ENCODE measurements at places on chromosomes 1 and 21.

DNA sequence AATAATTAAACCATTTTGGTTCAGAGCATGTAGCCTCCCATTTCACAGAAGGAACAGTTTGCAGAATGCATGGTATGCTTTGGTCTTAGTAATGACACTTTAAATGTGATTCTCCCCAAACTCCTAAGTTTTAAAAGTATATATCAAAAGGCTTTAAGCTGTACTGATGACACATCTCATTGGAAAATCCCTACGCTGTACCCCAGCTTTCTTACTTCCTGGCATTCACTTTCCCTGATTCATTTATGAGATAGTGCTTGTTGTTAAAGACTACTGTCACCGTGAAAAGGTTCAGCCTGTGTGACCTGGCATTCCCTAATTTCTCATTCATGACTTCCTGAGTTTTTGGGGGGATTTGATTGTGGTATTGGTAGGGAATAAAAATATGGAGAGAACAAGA lies 53.4 kb downstream of the MPZL1 start:
- DNase-seq: no peak

DNA sequence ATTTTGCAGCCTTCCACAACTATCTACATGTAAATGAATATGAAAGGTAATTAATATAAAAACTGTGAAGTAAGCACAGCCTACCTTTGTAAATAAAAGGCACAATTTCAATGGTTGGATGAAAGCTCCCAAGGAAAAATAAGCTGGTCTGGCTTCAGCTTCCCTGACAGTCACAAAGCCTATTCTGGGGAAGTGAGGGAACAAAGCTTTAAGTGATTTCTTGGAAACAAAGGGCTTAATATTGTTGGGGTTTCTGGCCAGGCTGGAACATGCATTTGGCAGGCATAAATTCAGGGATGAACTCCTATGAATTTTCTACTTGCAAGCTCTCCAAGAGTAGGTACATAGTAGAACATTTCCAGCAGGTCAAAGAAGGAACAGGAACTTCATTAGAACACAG lies 17.3 kb downstream of the BCAS2 start:
- DNase-seq: no peak

DNA sequence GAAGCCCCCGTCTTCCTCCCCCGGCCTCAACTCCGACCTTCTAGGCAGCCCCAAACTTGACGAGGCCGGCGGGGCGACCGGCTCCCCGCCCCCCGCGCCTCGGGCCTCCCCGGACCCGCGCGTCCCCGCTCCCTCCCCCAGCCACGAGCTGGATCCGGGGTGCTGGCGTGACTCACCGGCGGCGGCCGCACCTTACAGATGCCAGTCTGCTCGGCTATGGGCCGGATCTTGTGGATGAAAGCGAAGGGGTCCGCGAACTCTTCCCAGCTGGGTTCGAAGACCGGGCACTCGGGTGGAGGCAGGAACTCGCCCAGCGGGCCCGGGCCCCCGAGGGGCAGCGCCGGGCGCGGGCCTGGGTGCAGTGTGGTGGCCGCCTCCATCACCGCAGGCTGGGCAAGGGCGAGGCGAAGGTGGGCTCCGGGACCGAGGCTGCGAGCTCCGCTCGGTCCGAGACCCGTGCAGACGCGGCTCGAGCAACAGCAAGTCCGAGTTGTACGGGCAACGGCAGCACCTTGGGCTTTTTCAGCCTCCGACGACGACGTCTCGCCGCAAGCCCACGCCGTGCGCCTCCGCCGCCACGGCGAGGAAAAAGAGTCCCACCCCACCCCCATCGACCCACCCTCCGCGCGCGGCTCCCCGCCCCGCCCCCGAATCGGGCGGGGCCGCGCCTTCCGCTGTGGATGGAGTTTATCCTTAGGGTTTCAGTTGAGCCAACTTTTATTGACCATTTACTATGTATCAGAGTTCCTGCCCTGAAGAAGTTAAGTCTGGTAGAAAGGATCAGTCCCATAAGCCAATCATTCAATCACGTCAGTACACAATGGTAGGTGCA lies at the start of gene KDM5B:
TSS of gene KDM5B (minus strand) at position 496 of the 832 bp plus-strand sequence. CDS start at position 380, 116 bp downstream.
- DNase-seq: peak; percentile 57

- DNase-seq: no peak
These were observed 15.6 kb upstream of the FAAP20 start for GRCh38 chr1:2210084-2210653.

DNA sequence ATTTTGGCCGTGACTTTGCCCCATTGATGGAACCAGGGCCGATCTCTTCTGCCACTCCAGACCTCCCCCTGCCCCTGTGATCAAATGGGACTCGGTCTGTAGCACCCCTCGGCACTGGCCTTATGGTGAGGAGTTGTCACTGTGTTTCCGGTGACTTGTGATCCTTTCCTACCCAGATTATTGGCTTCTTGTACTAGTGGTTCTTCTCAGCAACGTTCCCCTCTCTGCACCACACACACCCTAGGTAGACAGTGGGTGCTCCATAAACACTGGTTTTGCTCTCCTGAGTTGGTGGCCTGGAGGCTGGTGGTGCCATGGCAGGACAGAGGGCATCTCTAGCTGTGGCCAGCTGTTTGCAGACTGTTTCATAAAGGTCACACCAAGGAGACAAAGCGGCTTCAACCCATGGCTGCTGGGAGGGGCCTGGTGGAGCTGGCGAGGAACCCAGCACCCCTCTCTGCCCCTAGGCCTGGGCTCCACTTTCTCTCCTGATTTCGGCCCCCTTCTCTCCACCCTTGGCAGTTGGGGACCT lies 50.7 kb downstream of the DHRS3 start:
- no peak for DNase-seq

GRCh38 chr1:35436078-35436477 lies 121.1 kb downstream of the KIAA0319L start:
- DNase-seq: no peak

GRCh38 chr1:2311184-2312032 lies 79.9 kb downstream of the MORN1 start:
- DNase-seq: peak; percentile 30

DNA sequence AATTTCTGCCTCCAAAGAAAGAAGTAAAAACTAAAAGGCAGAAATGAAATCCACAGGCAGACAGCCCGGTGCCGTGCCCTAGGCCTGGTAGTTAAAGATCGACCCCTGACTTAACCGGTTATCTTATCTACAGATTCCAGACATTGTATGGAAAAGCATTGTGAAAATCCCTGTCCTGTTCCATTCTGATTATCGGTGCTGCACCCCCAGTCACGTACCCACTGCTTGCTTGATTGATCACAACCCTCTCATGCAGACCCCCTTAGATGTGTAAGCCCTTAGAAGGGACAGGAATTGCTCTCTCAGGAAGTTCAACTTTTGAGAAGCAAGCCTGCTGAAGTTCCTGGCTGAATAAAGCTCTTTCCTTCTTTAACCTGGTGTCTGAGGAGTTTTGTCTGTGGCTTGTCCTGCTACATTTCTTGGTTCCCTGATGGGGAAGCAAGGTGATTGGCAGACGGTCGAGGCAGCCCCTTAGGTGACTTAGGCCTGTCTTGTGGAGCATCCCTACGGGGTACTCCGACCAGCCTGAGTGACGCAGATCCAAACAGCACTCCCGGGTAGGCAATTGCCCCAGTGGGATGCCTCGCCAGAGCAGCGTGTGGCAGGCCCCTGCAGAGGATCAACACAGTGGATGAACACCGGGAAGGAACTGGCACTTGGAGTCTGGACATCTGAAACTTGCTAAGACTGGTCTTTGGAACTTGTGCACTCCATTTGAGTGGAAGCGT lies 111.2 kb upstream of the PPM1J start:
- no peak for DNase-seq

- no peak for DNase-seq
These were observed 73.2 kb upstream of the JAK1 start for GRCh38 chr1:65039508-65039907.

DNA sequence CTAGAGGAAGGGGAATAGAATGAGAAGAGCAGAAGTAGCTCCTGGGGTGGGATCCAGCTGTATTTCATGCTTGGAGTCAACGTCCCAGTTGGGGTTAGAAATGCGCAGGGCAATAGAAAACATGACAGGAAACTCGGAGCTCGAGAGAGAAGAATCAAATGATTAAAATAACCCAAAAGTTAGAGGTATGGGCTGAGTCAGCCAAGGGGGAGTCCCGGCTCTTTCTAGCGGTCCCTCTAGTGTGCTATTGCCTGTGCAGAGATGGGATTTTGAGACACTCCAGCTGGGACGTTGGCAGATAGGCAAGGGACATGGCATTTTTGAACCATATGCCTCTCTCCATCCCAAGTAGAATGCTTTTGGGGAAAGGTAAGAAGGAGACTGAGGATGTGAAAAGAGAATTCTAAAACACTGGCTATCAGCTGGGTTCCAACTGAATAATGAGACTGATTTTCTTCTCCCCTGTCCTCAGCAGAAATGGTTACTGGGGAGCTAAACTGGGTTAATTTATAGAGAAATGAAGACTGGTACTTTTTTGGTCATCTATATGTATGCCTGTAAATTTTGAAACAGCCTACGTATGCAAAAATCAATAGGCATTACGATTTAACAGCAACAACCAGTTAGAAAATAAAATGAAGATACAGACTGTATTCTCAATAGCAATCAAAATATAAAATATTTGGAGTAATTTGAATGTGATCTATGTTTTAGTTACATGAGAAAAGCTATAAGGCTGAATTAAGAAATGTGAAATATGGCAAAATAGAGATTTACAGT lies 7.0 kb upstream of the VPS26C start:
- no peak for DNase-seq

DNA sequence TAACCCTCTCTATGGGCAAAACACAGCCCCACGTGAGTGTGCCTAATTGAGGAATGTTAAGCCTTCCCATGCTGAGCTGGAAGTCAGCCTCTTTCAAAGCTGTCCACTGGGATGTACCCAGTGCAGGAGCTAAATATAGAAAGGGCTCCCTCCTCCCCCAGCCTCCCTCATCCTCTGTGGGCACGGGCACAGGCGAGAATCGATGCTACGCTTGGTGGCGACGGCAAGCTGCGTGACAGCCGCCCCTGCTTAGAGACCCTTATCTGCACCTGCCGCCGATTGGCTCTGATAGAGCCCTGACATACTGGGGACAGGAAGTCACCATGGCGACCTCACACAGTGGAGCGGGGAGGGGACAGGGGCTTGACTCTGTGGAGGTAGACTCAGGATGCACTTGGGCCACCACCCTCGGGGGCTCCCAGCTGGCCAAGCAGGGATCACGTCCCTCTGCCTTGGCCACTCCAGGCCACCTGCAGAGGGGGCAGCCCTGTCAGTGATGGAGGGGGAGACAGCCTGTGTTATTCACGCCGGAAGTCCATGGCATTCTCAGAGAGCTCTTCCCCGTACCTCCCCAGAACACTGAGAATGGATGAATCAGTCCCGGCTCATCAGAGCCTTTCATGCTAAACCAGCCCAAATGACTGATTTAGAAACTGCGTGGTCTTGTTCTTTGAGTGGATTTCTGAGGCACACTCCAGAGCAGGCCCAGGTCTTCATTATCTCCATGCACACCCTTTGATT lies 84.8 kb downstream of the KCND3 start:
- DNase-seq: no peak

- DNase-seq: no peak
These were observed 117.3 kb upstream of the IRF2BP2 start for GRCh38 chr1:234727018-234727940.

DNA sequence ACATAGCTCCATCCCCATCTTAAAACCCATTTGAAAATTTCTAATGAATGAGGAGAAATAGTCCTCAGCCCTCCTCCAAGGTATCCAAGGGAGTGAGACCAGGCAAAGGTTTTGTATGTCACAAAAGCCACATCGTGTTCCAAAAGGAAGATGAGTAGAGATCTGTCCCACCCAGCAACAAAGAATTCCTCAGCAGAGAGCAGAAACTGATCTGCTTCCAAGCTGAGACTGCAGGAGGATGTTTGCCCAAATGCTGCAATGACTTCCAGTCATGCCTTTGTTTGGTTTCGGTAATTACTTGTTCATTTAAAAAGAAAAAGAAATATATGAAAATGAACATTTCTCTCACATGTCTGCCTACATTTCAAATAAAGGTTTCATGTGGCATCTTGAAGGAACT lies 186.9 kb downstream of the SETD4 start:
- no peak for DNase-seq

- no peak for DNase-seq
These were observed 1.9 kb downstream of the FTCD start for GRCh38 chr21:46153247-46154154.

- no peak for DNase-seq
These were observed 804.8 kb downstream of the USP25 start for GRCh38 chr21:16534408-16535101.

DNA sequence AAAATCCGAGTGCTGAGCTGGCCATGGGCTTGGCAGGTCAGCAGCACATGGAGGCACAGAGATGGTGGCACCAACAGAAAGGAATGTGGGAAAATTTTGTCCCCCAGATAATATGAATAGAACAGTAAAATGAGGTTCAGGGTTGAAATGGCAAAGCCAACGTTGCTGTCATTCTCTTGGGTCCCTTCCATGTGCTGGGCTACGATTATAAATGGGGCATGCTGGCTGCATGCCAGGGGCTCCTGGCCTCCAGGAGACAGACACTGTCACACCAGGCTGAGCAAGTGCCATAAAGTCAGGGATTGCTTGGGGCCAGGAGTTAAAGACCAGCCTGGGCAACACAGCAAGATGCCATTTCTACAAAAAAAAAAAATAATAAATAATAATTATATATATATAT lies 77.1 kb downstream of the TOMM20 start:
- DNase-seq: no peak

DNA sequence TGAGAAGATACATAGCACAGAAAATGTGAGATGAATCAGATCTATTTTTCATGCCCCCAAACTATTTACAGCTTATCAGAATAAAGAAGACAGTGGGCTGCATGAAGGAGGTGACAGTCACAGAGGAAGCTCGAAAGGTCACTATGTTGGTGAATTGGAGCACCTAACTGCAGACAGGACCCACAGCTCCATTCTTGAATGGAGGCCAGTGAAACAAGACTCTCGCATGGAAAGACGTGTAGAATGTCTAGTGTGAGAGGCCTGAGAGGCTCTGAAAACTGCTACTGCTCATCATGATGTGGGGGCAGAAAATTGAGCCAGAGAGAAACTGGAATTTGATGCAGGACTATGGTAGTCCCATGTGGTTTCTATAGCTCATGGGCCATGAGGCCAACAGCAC lies 60.3 kb upstream of the CCDC190 start:
- no peak for DNase-seq

DNA sequence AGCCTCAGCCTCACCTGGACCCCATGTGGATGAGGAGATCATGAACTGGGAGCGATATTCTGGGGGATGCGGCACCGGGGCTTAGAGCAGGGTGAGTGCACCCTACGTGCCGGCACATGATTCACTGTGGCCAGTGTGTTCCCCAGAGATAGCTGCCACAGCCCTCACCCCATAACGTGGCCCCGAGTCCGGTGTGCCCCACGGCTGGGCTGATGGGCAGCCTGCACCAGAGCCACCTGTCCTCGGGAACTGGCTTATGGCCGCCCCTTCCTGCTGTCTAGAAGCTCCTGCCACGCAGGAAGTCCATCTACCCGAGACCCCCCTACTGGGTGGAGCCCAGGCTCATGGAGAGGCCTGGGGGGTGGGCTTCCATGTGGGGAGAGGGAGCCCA lies 39.1 kb upstream of the SLC19A1 start:
- DNase-seq: no peak

DNA sequence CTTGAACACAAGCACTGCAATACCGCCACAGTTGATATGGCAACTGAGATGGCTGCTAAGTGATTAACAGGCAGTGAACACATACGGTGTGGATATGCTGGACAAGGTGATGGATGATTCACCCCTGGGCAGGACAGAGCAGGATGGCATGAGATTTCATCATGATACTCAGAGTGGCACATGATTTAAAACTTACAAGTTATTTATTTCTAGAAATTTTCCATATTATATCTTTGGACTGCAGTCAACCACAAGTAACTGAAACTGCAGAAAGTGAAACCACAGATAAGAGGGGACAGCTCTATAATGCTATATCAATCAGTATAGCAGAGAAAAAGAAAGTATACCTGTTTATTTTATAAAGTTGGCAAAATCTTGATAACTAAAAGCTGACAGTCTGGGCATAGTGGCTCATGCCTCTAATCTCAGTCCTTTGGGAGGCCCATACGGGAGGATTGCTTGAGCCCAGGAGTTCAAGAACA lies 47.9 kb downstream of the PHACTR4 start:
- DNase-seq: no peak

Data from fibroblast of skin of left quadriceps (primary cell).